ENCODE measurements at places on chromosomes 5 and 9. TPM values are rescaled to one million over a fixed set of nuclear protein-coding genes. Genes with fewer than 3 reads are reported as not detected.

- no peak for DNase-seq
Observed at GRCh38 chr5:36418152-36418979, 116.7 kb upstream of the RANBP3L start.

- no peak for DNase-seq
Observed at GRCh38 chr9:131179561-131180219, 54.3 kb downstream of the NUP214 start.

The ZBED3 gene
- 1.1 TPM for total RNA-seq

- DNase-seq, result no peak
Observed at GRCh38 chr9:127170103-127170502, 47.7 kb upstream of the ANGPTL2 start.

- no peak for DNase-seq
Observed at GRCh38 chr5:136155761-136156160, 23.1 kb downstream of the SMAD5 start.

DNA sequence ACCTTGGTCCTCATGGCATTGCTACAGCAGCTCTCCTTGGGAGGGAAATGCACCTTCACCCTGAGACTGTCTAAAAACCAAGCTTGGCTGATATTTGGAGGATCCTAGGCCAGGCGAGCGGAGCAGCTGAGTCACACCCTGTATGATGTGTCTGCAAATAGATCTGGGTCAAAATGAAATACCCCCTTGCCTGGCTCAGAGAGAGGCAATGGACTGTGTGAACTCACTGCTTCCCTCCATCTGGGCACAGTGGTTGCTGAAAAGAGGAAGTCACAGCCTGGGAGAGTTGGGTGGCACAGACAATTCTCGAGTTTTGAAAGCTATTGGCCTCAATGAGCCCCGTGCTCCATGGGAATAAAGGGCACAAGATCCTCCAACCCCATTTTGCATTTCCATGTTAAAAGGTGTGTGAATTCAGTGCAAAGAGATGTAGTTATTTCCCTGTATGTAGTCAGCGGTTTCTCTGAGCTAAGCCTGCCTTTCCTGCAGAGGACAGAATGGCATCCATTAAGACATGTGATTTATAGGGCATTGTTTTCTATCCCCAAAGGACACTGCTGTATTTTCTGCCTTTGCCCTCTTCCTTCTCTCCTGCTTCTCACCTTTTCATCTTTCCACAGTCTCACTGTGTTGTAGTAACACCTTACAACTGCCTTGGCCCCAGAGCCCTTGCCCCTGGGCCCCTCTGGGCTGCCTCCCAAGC lies 177.2 kb downstream of the GADD45G start:
- DNase-seq, result no peak

The SLC34A3 gene
- total RNA-seq, result not detected

DNA sequence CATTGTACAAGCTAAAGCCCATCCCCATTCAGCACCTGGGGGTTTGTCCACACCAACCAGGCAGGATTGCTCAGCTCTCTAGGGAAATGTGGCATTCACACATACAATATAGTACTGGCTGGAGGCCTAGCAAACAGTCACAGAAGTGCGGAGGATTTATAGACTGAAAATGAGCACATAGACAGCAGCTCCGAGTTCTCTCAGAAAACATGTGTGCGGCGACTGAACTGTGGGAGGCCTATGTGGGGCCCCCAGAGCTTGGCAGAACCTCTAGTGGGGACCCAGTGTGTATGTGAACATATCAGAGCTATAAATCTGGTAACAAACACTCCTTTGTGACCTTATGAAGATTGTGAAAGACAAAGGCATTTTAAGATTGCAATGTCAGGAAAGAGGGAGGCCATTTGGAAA lies 431.1 kb downstream of the DTWD2 start:
- no peak for DNase-seq

The NDST1 gene
- total RNA-seq, result 62.9 TPM

DNA sequence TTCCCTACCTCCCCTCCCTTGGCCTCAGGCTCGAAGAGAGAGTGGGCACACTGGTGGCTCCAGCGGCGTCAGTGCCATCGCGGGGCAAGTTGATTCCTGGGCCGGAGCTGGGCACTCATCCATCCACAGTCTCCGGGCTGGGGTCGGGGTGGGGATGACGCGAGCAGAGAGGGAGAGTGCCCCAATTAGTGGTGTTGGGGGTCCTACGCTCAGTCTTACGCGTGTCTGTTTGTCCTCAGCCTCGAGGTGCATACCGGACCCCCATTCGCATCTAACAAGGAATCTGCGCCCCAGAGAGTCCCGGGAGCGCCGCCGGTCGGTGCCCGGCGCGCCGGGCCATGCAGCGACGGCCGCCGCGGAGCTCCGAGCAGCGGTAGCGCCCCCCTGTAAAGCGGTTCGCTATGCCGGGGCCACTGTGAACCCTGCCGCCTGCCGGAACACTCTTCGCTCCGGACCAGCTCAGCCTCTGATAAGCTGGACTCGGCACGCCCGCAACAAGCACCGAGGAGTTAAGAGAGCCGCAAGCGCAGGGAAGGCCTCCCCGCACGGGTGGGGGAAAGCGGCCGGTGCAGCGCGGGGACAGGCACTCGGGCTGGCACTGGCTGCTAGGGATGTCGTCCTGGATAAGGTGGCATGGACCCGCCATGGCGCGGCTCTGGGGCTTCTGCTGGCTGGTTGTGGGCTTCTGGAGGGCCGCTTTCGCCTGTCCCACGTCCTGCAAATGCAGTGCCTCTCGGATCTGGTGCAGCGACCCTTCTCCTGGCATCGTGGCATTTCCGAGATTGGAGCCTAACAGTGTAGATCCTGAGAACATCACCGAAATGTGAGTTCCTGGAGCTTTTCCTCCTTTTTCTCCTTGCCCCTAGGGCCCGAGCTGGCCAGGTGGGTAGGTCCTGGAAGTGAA lies 861 bp downstream of the NTRK2 start:
- no peak for DNase-seq

DNA sequence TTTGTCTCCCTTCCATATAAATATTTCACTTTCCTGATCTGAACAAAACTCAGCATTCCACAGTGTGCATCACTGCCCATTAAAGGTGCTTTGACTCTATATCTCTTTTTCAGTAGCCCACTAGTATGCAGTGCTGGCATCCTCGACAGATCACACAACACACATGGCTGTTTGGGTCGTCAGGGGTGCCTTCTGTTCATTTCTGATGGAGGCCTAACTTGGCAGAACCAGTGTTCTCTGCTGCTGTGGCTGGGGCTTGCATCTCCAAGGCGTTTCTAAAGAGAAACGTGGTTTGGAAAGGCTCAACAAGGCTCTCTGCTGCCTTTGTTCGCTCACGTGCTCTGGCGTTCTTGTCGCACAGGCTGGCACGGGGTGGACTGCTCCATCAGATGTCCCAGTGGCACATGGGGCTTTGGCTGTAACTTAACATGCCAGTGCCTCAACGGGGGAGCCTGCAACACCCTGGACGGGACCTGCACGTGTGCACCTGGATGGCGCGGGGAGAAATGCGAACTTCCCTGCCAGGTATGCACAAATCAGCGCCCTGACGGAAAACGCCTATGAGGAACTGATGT lies 97.7 kb upstream of the PRRC1 start:
- DNase-seq, result no peak

- DNase-seq, result no peak
Observed at GRCh38 chr9:33881635-33882034, 64.7 kb downstream of the UBE2R2 start.

The CNTNAP3B gene
- 16.1 TPM for total RNA-seq

- DNase-seq, result no peak
Observed at GRCh38 chr5:21774281-21774680, 1078.9 kb downstream of the CDH12 start.

- peak; percentile 90 for DNase-seq
Observed at GRCh38 chr5:1594357-1595106, 70.8 kb upstream of the LPCAT1 start.

DNA sequence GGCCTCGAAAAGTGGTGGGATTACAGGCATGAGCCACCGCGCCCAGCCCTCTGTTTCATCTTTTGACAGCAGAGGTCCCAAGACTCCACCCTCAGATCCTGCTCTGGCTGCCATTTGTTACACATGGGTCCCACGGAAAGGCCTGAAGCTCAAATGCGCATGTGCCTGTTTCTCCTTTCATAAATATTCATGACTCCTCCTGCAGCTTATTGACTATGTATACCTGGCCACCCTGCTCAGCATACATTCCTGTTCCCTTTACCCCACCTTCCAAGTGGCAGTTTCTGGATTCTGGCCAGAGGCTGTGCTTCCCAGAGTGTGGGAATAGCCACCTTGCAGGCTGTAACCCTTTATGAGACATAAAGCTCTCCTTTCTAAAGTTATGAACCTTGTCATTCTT lies 46.5 kb downstream of the AUH start:
- no peak for DNase-seq

The STPG3 gene
- not detected for total RNA-seq

- DNase-seq, result no peak
Observed at GRCh38 chr5:16603701-16604100, 13.1 kb downstream of the RETREG1 start.

The MARCHF11 gene
- not detected for total RNA-seq

- DNase-seq, result peak; percentile 97
Observed at GRCh38 chr9:128192601-128193371, 1.4 kb upstream of the CIZ1 start.

DNA sequence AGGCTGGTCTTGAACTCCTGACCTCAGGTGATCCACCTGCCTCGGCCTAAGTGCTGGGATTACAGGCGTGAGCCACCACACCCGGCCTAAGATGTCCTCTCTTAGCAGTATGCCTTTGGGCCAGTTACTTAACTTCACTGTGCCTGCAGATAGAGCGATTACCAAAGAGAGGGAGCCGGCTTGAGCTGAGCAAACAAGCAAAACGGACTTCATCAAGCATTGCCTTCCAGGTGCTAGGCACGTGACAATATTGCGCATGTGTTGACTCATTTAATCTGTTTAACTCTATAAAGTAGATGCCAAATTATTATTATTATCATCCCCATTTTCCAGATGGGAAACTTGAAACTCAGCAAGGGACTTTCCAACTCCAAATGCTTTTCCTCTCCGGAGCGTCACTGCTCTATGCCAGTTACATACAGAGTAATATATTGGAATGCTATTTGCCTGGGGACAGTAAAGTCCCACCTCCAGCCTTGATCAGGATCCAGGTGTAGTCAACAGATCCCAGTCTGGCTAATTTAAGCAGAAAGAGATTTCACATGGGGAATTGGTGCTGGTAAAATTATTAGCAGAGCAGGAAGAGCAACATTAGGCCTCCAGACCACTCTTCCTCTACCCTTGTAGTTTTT lies 5.6 kb upstream of the C9orf152 start:
- DNase-seq, result no peak

The CTNND2 gene
- 0.21 TPM for total RNA-seq

DNA sequence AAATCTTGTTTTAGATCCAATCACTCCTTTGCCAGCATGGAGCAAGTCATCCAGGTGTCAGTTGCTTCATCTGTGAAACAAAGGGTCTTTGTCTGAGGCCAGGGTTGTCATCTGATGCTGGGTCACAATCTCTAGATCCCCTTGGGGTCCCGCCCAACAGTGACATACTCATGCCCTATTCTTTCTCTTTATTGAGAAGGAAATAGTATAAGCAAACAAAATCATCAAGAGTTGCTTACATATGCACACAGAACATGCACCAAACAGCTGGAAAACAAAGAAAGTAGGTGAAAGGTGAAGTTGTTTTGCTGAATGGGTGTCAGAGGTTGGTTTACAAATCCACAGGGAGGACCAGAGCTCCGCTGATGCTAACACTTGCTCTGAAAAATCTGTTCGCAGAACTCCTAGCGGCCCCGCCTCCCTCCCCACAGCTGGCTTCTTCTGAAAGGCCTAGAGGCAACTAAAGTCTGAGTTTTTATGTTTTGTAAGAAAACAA lies 106.1 kb upstream of the SLC44A1 start:
- DNase-seq, result no peak

The TEX48 gene
- not detected for total RNA-seq

- DNase-seq, result no peak
Observed at GRCh38 chr5:81247441-81247972, 14.4 kb downstream of the CKMT2 start.

The SNCB gene
- not detected for total RNA-seq

The CPEB4 gene
- 51.5 TPM for total RNA-seq

- peak; percentile 39 for DNase-seq
Observed at GRCh38 chr9:34179213-34180136, 632 bp downstream of the UBAP1 start.

The NPR2 gene
- 18.5 TPM for total RNA-seq

The JAKMIP2 gene
- total RNA-seq, result 0.34 TPM

GRCh38 chr9:110916403-110916802 lies 121.9 kb downstream of the LPAR1 start:
- no peak for DNase-seq

DNA sequence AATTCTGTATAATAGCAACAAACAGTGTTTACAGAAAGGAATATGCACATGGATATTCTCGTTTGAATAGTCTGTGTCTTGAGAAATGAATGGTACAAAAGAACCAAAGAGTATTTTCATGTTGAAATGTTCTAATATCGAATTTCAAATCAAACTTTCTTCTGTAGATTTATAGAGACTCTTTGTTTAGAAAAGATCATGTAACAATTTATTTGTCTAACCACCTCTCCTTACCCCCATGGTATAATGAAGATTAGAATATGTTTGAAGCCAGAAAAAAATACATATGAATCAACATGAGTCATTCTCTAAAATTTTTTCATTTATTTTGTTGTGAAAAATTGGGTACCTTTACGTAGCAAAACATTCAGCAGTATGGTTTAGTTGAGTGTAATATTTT lies 285.6 kb downstream of the PRR16 start:
- DNase-seq, result no peak

The TYRP1 gene
- 39.5 TPM for total RNA-seq

- DNase-seq, result no peak
Observed at GRCh38 chr5:150649108-150650020, 8.9 kb downstream of the SYNPO start.

DNA sequence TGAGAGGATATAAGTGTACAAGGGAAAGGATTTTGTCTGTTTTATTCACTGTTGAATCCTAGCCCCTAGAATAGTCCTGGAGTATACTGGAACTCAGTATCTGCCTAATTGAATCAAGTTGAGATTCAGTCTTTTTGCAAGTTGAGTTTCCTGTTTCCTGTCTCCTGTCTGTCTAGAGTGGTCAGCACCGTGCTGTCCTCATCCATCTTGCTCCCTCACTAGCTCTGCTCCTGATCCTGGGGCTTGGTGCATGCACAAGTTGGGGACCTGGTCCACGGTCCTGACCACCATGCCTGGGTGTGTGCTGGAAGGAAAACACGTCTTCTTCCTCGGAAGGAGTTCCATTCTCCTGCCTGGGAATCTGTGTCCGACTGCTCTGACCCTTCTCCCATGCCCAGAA lies 3.2 kb downstream of the IL5 start:
- no peak for DNase-seq

The EGFL7 gene
- total RNA-seq, result 27.8 TPM

The MPDZ gene
- 5.4 TPM for total RNA-seq
